Activated CD4-positive, alpha-beta memory T cell treated with anti-CD3 and anti-CD28 coated beads for 36 hours (primary cell): ENCODE measurements at places on chromosomes 6 and 20. TPM values are rescaled to one million over a fixed set of nuclear protein-coding genes. Genes with fewer than 3 reads are reported as not detected.

DNA sequence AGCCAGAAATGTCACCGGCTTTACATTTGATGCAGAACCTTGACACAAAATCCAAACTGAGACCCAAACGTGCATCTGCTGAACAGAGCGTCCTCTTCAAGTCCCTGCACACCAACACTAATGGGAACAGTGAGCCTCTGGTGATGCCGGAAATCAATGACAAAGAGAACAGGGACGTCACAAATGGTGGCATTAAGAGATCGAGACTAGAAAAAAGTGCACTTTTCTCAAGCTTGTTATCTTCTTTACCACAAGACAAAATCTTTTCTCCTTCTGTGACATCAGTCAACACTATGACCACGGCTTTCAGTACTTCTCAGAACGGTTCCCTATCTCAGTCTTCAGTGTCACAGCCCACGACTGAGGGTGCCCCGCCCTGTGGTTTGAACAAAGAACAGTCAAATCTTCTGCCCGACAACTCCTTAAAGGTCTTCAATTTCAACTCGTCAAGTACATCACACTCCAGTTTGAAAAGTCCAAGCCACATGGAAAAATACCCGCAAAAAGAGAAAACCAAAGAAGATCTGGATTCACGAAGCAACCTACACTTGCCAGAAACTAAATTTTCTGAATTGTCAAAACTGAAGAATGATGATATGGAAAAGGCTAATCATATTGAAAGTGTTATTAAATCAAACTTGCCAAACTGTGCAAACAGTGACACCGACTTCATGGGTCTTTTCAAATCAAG is 108.4 kb downstream of the RTN4IP1 start:
- peak; percentile 90 for DNase-seq

DNA sequence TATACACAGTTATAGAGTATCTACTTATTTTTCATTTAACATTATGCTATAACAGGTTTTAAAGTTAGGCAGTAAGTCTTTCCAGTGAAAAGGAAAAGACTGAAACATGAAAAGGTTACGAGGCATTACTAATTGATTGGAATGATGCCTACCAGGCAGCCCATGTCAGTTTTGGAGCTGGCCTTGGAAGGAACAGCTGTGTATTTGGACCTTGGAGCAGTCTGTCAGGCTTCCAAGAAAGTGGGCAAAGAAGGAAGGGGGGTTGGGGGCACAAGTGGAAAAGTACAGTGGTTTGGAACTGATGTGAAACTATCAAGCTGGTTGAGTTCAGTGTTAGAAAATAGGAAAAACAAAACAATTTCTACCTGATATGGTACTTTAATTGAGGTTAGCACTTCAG is 41.7 kb downstream of the SLC16A10 start:
- no peak for DNase-seq

GRCh38 chr6:133887880-133888230 is 1.1 kb upstream of the TCF21 start:
- DNase-seq: no peak

TMEM181 gene
- 11.6 TPM for total RNA-seq

- DNase-seq: no peak
Measured at GRCh38 chr6:5303682-5304081, 42.4 kb downstream of the FARS2 start.

GRCh38 chr20:38833857-38834164 is 28.3 kb downstream of the PPP1R16B start:
- peak; percentile 72 for DNase-seq

TOX2 gene
- total RNA-seq: 2.2 TPM

- no peak for DNase-seq
Measured at GRCh38 chr20:1075616-1076015, 42.8 kb upstream of the PSMF1 start.

PRDM13 gene
- not detected for total RNA-seq

DNA sequence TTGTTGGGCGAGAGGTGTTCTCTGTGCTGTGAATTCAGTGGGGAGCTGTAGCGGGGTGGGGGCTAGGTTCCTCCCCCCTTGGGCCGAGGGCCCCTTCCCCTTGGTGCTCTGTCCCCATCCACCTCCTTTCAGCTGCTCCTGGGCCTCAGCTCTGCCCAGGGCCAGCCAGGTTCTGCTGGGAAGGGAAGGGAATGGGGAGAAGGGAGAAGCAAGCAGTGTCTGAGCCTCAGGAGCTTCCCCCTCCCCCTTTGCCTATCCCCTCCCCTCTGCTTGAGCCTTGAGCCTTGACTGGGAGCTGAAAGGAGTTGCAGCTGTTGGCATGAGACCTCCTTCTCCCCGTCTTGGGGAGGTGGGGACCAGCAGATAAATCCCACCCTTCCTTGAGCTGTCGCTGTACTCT is 576 bp upstream of the RRP36 start:
- no peak for DNase-seq

GRCh38 chr6:167415441-167415961 is 90.6 kb downstream of the TTLL2 start:
- DNase-seq: no peak

DNA sequence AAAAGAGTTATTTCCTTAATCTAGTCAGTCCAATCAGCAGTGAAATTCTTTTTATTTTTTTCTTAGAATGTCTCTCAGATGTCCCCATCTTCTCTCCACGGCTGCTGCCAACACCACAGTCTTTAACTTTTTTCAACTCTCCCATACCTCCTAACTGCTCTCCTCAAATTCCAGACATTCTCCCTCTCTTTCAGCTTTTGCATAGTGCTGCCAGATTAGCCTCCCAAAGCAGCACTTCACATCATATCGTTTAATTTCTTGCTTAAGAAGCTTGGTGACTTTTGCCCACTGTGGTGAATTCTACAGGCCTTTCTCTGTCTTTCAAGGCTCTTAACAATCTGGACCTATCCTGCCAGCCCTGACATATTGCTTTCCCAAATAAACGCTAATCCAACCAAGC is 233.4 kb downstream of the UST start:
- no peak for DNase-seq

- no peak for DNase-seq
Measured at GRCh38 chr6:13248053-13248452, 80.3 kb downstream of the TBC1D7 start.

- no peak for DNase-seq
Measured at GRCh38 chr20:60053125-60053817, 95.0 kb downstream of the CDH26 start.

STX11 gene
- 16.6 TPM for total RNA-seq

AKAP7 gene
- 4.3 TPM for total RNA-seq

CRIP3 gene
- total RNA-seq: 2.0 TPM

DNA sequence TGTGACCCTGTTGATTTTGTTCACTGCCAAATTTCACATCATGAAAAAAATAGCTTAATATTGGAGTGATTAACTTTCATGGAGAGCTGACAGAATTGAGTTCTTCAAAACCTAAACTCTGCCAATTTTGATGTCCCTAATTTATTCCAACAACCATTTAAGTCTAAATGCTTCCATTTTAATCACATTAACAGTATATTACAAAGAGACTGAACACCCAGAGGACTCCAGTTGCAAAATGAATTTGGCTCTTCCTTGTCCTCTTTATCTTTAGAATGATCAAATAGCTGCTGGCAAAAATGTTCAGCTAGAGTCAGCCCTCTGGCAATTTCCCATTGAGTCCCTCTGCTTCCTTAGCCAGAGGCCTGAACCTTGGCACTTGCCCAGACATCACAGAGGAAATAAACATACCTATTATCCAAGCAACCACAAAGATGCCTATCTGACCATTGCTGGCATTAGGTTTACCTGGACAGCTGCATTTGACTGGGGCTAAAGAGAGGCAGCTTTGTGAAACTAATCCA is 299.0 kb upstream of the STXBP5 start:
- DNase-seq: no peak

ADGRF5 gene
- total RNA-seq: not detected

NCOA7 gene
- total RNA-seq: 43.4 TPM

GRCh38 chr20:3545401-3545925 is 74.6 kb downstream of the ATRN start:
- DNase-seq: no peak

CST7 gene
- total RNA-seq: 83.1 TPM

- DNase-seq: no peak
Measured at GRCh38 chr6:138406443-138406842, 2.4 kb downstream of the HEBP2 start.

- DNase-seq: no peak
Measured at GRCh38 chr6:145875496-145876211, 61.1 kb upstream of the FBXO30 start.

- DNase-seq: peak; percentile 89
Measured at GRCh38 chr6:157981395-157982101, at the start of gene SYNJ2. Gene SYNJ2 (plus strand): TSS chr6:157981863. CDS start chr6:157981962, 99 bp downstream.

GRCh38 chr6:1612974-1613306 is 3.2 kb downstream of the FOXC1 start:
- DNase-seq: no peak

DNA sequence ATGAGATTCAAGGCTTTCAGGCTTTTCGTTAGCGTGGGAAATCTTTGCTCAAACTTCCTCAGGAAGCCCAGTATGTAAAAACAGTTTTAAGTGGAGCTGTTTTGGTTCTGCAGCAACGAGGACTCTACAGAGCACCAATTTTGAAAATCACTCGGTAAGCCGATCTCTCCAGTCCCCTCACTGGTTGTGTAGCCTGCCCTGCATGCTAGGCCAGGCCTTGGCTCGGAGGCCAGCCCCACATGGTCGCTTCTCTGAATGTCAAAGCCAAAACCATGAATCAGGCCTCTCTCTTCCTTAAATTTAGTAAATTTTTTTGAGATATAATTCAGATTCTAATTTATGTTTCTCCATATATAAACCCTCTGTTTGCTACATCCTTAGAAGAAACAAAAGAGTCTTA is 108.0 kb downstream of the CHD6 start:
- no peak for DNase-seq

- DNase-seq: no peak
Measured at GRCh38 chr20:60060006-60060557, 101.9 kb downstream of the CDH26 start.
